Endodermal cell (in vitro differentiated cells): ENCODE measurements at places on chromosomes 5 and 9. TPM values are rescaled to one million over a fixed set of nuclear protein-coding genes. Genes with fewer than 3 reads are reported as not detected.

DNA sequence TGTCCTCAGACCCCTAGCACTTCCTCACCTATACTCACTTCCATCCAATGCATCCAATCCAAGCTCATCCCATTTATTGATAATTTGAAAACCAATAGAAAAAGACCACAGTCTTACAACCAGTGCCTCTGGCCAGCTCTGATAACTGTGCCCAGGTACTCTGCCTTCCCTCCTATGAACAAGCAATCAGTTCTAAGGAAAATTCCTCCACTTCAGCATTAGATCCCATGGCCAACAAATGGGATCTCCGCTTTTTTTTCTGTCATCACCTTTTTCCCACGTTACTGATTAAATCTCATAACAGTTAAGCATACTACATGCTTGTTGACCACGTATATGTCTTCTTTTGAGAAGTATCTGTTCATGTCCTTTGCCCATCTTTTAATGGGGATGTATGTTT lies 41.7 kb upstream of the GLIS3 start:
- DNase-seq: no peak

The PDZD2 gene
- total RNA-seq: 12.6 and 14.6 TPM in 2 replicates

GRCh38 chr5:24365406-24365805 lies 279.4 kb downstream of the CDH10 start:
- no peak for DNase-seq

The SPATA31D4 gene
- total RNA-seq: not detected in 3 replicates

DNA sequence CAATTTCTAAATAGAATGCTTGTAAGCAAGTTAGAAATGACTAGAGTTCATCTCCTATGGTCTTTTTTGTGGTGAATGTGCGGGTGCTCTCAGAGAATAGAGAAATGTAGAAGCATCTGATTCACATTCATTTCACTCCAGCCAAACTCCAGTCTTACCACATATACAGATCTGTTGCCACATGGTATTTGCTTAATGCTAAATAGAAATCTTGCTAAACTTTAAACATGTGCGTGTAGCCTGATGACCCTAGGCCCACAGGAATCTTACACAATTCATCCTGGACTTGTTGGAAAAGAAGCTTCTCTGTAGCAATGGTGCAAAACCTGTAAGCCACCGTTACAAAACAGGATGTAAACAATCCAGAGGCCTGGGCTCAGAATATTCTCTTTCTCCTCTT lies 135.2 kb downstream of the PCSK1 start:
- DNase-seq: no peak
